Right renal cortex interstitium (tissue), 3 donors: ENCODE measurements at places on chromosomes 2 and 18.

GRCh38 chr2:239630618-239631286 lies 229.9 kb upstream of the HDAC4 start:
- DNase-seq, result no peak

- no peak for DNase-seq
Measured at GRCh38 chr18:7492385-7492784, 74.7 kb upstream of the PTPRM start.

GRCh38 chr18:23232331-23232730 lies 97.0 kb downstream of the CABLES1 start:
- DNase-seq, result no peak

DNA sequence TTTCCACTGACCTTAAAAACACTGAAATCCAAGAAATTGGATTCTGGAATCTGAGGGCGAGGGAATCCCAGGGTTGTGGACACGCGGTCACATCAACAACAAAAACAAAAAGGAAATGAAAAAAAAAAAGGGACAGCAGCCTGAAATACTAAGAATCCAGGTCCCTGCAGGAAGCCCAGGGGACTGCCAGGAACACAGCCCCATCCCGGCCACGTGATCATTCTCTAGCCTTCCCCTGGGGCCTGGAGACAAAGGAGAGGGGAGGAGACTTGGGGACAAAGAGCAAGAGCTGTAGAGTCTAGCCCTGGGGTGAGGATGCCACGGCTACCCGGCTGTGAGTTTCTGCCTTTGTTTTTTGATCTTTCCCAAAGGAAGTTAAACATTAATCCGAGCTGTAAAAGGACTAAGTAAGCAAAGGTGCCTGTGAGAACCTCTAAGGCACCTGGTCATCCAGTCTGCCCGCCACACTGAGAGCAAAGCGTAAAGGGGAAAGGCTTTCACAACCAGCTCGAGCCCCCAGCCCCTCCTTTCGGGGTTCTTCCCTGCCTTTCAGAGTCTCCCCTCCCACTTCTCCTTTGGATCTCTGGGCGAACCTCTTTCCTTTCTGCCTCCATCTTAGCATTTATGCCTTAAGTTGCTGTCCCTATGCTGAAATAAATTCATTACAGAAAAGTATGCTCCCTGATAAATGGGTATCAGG lies 57.9 kb upstream of the MSH2 start:
- DNase-seq, result peak; percentile 93
